ENCODE measurements at places on chromosomes 3 and 15. TPM values are rescaled to one million over a fixed set of nuclear protein-coding genes. Genes with fewer than 3 reads are reported as not detected.

DNA sequence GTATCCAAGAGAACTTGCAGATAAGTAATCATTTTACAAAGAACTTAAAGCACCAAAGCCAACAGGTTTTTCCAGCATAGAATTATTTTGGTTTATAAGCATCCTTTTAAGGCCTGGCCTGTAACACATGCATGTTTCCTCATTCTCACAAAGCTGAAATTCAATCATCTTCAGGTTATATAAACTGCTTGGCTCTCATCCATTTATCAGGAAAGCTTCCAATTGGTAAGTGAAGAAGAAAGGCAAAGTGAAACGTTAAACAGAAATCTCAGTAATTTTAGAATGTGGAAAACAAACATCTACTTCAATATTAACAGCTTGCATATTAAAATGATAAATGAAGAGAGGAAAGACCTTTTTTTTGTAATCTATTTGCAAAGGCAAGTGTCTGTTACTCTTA lies 1.6 kb downstream of the SERP1 start:
- H3K4me1 ChIP-seq: peaks cover 54% of the 10 kb centered on the region
- H3K4me3 ChIP-seq: peak overlapping the region; percentile 84
- peaks cover 27% of the 10 kb centered on the region for H3K36me3 ChIP-seq
- no peak for DNase-seq
- H3K27me3 ChIP-seq: no peaks in the 10 kb centered on the region

GRCh38 chr15:35936284-35936683 lies 390.3 kb upstream of the DPH6 start:
- no peaks in the 10 kb centered on the region for H3K4me1 ChIP-seq
- no peaks in the 10 kb centered on the region for H3K27me3 ChIP-seq
- DNase-seq: no peak
- no peak overlapping the region for H3K27ac ChIP-seq

The GOLGA8S gene
- 0.53 TPM for total RNA-seq

DNA sequence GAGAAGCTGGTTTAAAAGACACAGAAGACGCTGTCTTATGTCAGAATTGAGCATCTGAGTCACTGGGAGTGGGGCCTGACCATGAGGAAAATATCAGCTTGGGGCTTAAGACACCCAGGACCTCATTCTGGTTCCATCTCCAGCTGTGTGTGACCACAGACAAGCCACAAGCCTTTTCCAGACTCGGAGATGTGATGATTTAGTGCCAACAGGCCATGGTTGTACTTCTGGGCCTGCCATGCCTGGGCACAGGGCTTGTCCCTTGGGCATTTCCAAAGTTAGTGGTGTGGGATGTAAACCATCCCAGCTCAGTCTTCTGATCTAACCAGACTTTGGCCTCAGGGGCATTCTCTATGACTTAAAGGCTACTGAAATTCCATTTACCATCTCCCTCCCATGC lies 269.8 kb downstream of the RYR3 start:
- H3K27ac ChIP-seq: no peak overlapping the region
- no peak for DNase-seq
- no peaks in the 10 kb centered on the region for H3K27me3 ChIP-seq
- H3K4me3 ChIP-seq: no peak overlapping the region

- peaks cover 67% of the 10 kb centered on the region for H3K36me3 ChIP-seq
- DNase-seq: no peak
- no peak overlapping the region for H3K4me3 ChIP-seq
- no peaks in the 10 kb centered on the region for H3K27me3 ChIP-seq
- H3K27ac ChIP-seq: no peak overlapping the region
- no peaks in the 10 kb centered on the region for H3K4me1 ChIP-seq
Observed at GRCh38 chr15:78170848-78171773, 21.9 kb downstream of the IDH3A start.

The NANOGP8 gene
- 0.59 TPM for total RNA-seq

Data from lower lobe of right lung (tissue), 2 donors.